ENCODE measurements at places on chromosomes 16 and 17.

DNA sequence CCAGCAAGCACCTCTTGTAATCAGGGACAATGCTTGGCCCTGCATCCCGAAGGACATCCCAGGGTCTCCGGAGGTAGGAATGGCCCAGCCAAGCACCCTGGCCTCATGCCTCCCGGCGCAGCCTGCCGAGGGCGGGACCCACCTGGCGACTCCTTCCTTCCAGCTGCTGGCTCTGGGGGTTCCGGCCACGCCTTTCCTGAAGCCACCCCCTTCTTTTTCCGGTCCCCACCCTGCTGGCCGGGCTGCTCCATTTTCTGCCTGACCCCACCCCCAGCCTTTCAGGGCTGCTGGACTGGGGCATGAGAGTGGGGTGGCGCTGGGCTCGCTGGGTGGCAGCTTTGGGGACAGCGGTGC, 22.5 kb upstream of the CIBAR2 start:
- no peak for DNase-seq

DNA sequence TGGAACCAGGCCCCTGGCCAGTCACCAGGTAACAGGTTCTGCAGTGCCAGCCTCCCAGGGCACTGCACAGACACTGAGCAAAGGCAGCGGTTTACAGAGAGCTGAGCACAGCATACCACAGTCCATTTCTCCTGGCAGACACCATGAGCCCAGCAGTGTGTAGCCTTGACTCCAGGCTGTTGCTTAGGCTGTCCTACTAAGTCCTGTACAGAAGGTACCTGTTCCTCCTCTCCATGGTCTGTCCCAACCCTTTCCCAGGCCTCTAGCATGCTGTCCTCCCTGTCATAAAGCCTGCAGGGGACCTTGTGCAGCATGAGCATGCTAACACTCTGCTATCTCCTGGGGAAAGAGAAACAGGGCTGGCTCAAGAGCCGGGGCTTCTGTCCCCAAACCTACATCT, 20.0 kb downstream of the ATP6V0D1 start:
- no peak for DNase-seq

DNA sequence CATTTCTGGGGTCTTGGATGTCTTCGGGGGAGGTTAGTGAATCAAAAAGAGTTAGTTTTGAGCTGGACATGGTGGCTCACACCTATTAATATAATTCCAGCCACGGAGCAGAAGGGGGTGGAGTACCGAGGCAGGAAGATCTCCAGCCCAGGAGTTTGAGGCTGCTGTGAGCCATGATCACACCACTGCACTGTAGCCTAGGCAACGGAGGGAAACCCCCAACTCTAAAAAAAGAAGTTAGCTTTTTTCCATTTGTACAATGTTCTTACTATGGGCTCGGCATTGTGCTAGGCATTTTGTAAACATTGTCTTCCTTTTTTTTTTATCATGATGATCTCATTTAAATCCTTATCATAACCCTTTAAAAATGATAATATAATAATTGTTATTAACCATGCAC, 8.3 kb upstream of the SNF8 start:
- DNase-seq, result no peak

GRCh38 chr17:64319531-64319930, 56.5 kb upstream of the TEX2 start:
- DNase-seq, result no peak

DNA sequence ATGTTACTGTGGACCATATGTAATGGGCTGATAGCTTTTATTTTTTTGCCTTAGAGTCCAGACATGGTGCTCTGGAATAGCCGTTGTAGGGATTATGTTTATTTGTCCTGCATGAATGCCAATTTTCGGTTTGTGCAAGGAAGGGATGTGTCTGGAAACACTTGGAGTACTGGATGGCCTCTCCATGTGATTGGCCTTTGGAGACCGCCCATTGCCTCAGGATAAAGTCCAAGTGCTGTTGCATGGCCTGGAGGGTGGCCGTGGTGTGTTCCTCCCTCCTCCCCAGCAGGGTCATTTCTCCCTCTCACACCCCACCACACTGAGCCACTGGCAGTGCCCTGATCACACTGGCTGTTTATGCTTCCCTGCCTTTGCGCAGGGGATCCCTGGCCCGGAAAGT, 93.9 kb downstream of the MSI2 start:
- DNase-seq, result no peak

GRCh38 chr17:382644-383533, 30.3 kb upstream of the RPH3AL start:
- DNase-seq, result no peak

DNA sequence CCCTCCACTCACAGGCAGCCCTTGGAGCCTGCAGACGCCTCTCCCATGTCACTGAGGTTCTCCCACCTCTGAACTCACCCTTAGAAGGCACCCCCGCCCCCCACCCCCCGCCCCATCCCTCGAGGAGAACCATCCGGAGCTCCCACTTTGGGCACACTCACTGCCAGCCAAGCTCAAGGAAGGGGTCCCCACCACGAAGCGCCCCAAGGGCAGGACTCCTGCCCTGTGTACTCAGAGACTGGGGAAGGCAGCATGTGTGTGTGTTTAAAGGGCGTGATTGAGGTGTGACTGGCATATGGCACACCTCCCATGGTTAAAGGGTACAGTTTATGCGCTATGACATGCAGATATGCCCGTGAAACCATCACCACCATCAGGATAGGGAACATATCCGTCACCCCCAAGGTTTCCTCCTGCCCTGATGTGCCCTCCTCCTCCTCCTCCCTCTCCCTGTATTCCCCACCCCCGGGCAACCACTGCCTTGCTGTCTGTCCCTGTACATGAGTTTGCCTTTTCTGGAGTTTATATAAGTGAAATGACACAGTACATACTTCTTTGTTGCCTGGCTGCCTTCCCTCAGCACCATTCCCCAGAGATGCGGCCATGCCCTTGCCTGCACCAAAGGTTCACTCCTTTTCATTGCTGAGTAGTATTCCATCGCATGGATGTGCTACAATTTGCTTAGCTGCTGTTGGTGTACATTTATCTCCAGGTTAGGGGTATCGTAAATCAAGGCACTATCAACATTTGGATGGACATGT, 14.0 kb upstream of the RBFOX3 start:
- DNase-seq, result no peak

DNA sequence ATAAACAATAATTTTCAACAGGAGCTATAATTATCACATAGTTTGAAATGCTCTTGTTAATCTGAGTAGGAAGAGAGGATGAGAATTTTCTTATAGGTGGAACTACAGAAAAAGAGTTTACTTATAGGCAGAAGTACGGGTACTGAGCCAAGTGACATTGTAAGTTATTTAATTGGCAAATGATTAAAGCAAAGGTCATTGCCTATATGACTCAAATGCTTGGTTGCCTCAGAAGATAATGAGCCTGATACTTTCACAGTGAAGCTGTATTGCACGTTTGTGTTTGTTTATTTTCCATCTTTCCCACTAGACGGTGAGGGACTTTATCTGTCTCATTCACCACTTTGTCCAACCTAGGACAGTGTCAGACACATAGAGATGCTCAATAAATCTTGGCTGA, 749.3 kb downstream of the MAF start:
- no peak for DNase-seq

- peak; percentile 36 for DNase-seq
These were observed 5.0 kb upstream of the TLCD2 start for GRCh38 chr17:1714980-1715802.

DNA sequence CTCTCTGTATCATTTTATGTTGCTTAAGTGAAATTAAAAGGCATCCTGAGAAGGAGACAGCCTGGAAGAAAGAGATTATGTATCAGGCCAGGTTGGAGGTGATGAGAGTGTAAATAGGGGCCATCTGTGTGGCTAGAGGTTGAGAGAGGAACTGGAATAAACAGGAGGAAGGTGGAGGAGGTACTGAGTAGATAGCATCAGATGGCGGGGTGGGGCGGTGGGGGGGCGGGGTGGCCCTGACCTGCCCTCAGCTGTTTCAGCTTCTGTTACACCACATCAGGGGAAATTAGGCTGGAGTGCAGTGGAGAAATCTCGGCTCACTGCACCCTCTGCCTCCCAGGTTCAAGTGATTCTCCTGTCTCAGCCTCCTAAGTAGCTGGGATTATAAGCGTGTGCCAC, 6.9 kb upstream of the KCNG4 start:
- DNase-seq, result no peak

DNA sequence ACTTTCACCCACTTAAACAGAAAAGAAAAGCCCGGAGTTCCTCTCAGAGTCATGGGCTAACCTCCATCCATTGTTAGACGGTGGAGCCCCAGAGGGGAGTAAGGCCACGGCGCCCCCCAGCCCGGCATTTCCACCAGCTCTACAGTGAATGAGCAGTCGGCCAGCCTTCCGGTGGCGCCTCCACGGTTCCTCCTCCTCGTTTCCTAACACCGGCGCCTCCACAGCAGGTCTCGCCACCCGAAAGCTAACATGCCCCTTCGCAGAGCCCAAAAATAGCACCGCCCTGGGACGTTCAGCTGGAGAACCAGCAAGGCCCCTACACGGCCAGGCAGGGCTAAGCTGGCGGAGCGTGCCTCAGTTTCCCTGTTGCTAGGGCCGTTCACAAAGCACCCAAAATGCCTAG, 858 bp downstream of the MMD start:
- peak; percentile 19 for DNase-seq

Data from activated T-cell treated with anti-CD3 and anti-CD28 coated beads for 24 hours (primary cell).